ENCODE measurements at places on chromosomes 12 and 14.
A peak's percentile ranks its signal among the peaks of the same experiment; 100 is the strongest.

DNA sequence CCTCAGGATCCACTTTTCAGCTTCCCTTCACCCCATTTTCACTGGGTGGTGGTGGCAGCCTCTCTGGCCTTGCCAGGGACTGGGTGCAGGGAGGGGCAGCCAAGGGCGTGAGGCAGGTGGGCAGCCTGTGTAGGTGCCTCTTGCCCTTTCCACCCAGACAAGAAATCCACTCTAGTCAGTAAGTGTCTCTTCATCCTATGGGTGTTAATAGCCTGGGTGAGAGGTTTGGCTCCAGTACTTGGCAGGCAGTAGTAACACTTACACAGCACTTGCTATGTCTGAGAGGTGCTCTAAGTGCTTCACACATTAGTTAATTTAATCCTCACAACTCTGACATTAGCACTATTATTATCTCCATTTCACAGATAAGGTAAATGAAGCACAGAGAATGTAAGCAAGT is 171.9 kb downstream of the EMP1 start:
- DNase-seq, result no peak

DNA sequence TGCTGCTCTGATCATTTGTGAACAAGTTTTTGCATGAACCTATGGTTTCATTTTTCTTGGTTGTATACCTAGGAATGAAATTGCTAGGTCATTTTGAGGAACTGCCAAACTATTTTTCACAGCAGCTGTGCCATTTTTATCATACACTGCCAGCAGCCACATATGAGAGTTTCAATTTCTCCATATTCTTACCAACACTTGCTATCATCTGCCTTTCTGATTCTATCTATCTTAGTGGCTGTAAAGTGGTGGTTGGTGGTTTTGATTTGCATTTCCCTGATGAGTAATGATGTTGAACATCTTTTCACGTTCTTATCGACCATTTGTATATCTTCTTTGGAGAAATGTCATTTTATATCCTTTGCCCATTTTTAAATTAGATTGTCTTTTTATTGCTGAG is 146.1 kb downstream of the C12orf75 start:
- DNase-seq, result no peak

GRCh38 chr14:48075487-48075886 is 400.1 kb upstream of the MDGA2 start:
- no peak for DNase-seq

DNA sequence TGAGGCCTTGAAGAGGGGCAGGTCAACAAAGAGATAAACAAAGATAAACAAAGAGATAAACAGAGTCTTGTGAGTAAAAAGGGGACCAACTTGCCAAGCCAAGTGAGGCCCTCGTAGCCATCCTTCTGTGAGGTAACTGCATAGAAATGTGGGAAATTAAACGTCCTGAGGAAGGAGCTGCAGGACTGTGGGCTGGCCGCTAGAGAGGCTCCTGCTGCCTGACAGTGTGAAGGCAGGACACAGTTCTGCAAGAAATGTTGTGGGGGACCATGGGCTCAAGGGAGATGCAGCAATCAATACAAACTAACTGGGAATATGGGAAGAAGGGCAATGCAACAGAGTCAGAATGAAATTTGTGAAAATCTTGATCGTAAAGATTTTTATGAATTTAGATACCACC is 91.9 kb downstream of the SLC8A3 start:
- DNase-seq, result no peak

GRCh38 chr14:56796259-56796658 is 14.0 kb downstream of the OTX2 start:
- no peak for DNase-seq

DNA sequence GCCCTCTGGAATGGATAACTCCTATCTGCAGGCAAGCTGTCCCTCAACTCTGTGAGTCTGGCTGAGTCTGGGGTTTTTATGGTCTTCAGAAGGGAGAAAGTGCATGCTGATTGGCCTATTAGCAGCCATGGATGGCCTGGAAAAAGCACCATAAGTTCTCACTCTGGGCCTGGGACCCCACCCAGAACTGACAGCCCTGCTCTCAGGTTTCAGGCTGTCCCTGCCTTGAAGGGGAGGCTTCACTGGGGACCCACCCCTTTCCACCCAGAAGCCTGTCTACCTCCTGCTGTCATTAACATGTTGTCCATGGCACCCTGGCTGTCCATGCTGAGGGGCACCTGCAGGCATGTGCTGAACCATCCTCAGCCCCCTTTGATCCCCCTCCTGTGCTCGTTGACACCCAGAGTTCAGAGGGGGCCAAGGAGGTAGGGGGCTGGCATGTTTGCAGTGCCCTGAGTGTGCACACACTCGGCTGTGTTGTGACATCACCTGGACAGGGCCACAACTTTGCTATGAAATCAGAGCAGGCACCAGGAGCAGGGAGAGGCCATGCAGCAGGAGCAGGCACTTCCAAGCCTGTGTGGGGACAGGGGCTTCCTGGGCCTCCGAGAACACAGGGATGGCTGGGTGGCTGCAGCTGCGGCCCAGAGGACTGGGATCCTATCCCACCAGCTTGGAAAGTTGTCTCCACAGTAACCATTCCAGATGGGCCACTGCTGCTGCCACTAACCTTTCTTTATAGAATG is 84.7 kb downstream of the ACSS3 start:
- no peak for DNase-seq

GRCh38 chr14:103543140-103543539 is 14.1 kb downstream of the TRMT61A start:
- no peak for DNase-seq

DNA sequence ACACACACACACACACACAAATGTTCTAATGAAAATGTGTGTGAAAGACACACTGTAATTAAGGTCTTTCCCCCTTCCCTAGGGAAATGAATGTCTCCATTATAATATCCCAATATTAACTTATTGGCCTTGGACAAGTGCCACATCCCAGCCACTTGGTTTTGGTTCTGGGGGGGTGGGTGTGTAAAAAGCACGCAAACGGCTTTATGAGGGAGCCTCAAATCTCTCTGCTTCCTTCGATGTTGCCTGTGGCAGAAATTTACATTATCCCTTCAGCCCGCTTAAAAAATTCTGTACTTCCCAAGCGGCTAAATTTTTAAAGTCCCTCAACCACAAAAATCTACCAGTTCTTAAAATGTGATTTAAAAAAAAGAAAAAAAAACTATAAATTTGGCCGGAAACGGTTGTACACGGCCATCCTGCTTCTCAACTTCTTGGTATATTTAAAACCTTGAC is 432 bp downstream of the C14orf93 start:
- no peak for DNase-seq

DNA sequence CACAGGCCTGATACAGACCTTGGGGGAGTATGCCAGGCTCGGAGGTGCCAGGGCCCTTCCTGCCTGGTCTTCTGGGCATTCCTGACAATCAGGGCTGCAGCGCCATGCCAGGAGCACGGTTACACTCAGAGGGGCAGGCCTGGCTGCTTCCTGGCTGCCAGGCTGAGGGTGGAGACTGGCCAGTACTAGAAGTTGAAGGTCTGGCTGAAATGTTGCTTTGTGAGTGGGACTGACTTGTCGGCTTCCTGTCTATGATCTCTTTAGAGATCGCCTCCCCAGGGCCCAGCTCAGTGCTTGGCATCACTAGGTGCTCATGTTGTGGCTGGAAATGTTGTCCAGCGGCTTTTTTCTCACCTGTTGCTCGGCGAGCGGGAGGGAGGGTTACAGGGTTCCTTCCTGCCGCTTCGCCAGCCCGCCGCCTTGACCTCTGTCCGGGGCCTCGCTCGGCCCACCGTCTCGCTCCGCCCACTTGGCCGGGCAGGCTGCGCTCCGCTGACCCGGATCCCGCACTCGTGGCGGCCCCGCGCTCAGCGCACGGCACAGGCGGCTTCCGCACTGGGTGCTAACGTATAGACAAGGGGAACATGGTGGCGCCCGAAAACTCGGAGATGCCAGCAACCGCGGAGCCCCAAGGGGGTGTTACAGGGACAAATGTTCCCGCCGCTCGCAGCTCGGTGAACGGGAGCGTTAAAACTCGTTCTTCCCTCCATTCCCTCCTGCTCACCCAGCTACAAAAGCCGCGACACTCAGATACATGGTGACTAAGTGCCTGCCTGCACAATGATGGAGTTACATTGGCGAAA is 32.6 kb downstream of the PAPLN start:
- DNase-seq, result no peak

DNA sequence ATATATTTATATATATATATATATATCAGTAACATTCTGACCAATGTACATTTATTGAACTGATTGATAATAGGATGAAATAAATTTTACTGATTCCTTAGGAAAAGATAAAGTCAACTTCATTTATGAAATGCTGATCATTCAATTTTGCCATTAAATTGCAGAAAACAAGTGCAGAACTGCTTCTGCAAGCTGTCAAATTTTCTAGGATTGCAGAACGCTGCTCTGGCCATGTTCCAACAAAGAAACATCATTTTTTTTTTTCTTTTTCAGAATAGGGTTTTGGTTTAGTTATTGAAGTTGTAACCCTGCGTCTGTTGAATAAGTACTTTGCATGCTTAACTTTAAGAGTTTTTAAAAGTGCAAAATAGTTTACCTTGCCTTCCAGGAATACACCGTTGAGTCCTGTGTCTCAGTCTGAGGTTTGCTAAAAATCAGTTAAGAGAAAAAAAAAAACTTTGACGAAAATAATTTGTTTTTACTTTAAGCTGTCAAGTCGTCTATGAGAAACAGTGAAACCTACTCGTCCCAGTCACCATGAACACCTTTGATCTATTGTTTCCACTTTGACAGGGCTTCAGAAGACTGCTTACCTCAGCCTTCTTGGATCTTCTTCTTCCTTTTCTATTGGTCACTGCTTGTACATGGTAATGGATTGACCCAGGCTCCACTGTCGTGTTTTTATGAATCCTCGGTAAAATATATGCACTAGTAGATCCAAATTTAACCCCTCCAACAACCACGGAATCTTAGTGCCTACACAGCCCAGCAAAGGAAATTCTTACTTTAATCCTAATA is at the start of gene KERA:
KERA (minus strand) TSS at position 657 of the 798 bp plus-strand sequence. CDS start 1,743 bp downstream, outside the sequence.
- no peak for DNase-seq

- no peak for DNase-seq
Observed at GRCh38 chr14:51901475-51902024, 41.1 kb downstream of the GNG2 start.

- DNase-seq, result peak; percentile 55
Observed at GRCh38 chr12:120012067-120012621, 23.1 kb downstream of the BICDL1 start.

GRCh38 chr12:93164103-93164880 is 213.4 kb upstream of the NUDT4 start:
- no peak for DNase-seq

- DNase-seq, result no peak
Observed at GRCh38 chr12:69898236-69898635, 73.2 kb downstream of the MYRFL start.

- no peak for DNase-seq
Observed at GRCh38 chr12:124653169-124653931, 85.9 kb upstream of the NCOR2 start.

- DNase-seq, result no peak
Observed at GRCh38 chr14:100778526-100778882, 47.4 kb upstream of the MEG3 start.

DNA sequence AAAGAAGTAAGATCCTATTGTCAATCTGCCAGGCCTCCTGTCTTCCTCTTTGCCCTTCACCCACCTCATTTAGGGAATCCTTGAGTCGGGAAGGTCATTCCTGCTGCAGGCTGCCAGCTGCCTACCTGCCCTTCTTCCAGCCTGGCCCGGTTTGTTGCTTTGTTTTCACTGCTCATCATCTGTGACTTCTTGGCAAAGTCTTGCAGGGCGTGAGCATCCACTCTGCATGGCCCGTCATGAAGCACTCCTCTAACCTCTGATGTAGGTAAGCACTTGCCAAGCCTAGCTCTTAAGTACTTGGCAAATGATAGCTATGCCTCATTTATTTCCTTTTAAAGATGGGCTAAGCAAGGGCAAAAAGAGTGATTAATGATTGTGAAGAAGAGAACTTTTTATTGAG is 192.8 kb downstream of the NRXN3 start:
- DNase-seq, result no peak

DNA sequence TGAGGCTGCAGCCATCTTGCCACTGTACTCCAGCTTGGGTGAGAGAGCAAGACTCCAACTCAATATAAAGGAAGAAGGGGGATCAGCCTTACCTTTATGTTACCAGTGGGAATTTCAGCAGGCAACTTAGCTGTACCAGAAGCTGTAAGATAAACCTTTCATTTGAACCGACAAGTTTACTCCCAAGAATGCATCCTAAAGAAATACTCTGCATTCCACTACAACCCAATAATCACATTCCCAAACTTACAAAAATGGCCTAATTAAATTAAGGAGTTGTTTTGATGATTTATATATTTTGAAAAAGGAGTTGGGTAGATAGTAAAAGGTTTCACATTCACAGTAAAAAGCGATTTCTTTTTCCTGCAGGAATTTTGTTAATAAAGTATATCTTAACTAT is 241.4 kb downstream of the TTC8 start:
- DNase-seq, result no peak

GRCh38 chr12:103387385-103387784 is 108.4 kb downstream of the C12orf42 start:
- no peak for DNase-seq

- DNase-seq, result no peak
Observed at GRCh38 chr12:81992461-81992860, 233.3 kb upstream of the PPFIA2 start.

GRCh38 chr12:132490422-132491137 is 629 bp downstream of the FBRSL1 start:
- no peak for DNase-seq

GRCh38 chr14:76984297-76984696 is 44.2 kb downstream of the IRF2BPL start:
- DNase-seq, result no peak

- no peak for DNase-seq
Observed at GRCh38 chr14:53621921-53622320, 334.7 kb downstream of the BMP4 start.

GRCh38 chr14:99899578-99900178 is 106.5 kb downstream of the EML1 start:
- no peak for DNase-seq

GRCh38 chr12:43109631-43110345 is 442.2 kb downstream of the ADAMTS20 start:
- DNase-seq, result no peak

DNA sequence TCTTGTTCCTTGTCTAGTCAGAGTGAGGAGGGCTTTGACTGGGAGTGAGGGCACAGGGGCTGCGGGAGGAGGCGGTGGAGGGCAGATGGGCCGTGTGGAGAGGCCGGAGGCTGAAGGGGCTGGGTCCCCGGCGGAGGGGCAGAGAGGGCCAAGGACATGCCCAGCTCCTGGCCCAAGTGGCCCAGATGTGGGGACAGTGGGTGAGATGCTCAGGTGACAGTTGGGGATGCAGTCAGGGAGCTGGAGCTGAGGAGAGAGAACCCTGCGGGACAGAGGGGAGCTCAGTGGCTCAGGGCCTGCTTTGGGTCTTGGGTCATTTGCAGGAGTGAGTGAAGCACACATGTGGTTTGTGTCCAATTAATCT is 26.5 kb upstream of the PLD4 start:
- no peak for DNase-seq
